ENCODE measurements at places on chromosomes 16 and 17.

- DNase-seq = no peak
These were observed 16.8 kb upstream of the AKAP1 start for GRCh38 chr17:57068222-57068658.

- DNase-seq = no peak
These were observed 10.2 kb downstream of the PIP4K2B start for GRCh38 chr17:38789185-38789584.

DNA sequence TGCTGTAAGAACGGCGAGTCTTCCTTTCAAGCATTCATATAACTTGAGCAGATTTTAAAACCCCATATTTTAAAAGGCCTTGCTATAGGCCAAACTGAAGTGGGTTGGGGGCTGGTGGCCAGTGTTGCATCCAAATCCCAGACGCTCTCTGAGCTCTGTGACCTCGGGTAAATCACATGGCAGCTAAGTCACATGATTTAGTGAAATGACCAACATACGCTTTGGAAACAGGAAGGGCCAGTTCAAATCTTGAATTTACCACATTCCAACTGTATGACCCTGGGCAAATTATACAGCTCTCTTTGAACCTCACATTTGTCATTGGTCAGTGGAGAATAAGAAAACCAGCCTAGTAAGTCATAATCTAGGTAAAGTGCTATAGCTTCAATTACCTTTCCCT lies 519.3 kb downstream of the HAPSTR1 start:
- DNase-seq = no peak

GRCh38 chr17:38541281-38541680 lies 64.5 kb downstream of the SRCIN1 start:
- no peak for DNase-seq

GRCh38 chr16:27273330-27273669 lies 4.7 kb upstream of the NSMCE1 start:
- no peak for DNase-seq

GRCh38 chr17:30236766-30237165 lies 1.3 kb upstream of the SLC6A4 start:
- no peak for DNase-seq

DNA sequence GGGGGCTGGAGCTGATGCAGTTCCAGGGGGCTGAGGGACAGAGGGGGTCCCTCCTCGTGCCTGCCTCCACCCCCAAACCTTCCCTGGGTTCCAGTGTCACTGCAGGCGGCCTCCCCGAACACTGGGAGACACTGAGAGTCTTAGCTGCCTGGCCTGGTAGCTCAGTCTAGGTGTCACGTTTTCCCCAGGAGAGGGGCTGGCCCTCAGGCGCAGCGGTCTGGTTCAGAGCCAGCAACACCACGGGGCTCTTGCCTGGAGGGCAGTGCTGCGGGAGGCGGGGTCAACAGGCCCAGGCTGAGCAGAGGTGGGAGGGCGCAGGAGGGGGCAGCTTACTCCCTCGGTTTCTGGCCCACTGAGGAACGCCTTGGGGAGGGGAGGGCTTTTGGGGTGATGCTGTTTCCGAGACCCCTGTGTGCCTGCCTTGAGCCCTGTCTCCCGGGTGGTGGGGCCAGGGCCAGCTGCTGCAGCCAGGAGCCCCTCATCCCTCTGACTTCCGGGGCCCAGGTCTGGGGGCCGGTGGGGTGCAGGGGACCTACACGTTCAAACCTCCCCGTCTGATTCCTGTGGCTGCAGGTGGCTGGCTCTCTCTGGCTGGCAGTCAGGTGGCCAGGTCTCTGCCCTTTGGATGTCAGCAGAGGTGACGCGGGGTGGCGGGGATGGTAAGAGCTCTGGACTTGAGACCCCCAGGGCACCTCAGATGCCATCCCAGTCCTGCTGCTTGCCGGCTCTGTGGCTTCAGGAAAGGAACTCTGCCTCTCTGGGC lies 89.3 kb upstream of the GSE1 start:
- DNase-seq = no peak

DNA sequence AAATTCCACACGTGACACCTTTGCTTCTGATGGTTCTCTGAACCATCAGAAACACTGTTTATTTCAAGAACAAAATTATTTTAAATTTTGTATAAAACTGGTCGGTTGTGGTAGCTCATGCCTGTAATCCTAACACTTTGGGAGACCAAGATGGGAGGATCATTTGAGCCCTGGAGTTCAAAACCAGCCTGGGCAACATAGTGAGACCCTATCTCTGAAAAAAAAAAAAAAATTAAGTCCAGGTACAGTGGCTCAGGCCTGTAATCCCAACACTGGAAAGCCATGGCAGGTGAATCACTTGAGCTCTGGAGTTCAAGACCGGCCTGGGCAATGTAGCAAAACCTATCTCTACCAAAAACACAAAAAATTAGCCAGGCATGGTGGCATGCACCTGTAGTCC lies 8.3 kb upstream of the KANSL1 start:
- no peak for DNase-seq

- DNase-seq = no peak
These were observed 5.4 kb downstream of the ALYREF start for GRCh38 chr17:81885869-81886548.

DNA sequence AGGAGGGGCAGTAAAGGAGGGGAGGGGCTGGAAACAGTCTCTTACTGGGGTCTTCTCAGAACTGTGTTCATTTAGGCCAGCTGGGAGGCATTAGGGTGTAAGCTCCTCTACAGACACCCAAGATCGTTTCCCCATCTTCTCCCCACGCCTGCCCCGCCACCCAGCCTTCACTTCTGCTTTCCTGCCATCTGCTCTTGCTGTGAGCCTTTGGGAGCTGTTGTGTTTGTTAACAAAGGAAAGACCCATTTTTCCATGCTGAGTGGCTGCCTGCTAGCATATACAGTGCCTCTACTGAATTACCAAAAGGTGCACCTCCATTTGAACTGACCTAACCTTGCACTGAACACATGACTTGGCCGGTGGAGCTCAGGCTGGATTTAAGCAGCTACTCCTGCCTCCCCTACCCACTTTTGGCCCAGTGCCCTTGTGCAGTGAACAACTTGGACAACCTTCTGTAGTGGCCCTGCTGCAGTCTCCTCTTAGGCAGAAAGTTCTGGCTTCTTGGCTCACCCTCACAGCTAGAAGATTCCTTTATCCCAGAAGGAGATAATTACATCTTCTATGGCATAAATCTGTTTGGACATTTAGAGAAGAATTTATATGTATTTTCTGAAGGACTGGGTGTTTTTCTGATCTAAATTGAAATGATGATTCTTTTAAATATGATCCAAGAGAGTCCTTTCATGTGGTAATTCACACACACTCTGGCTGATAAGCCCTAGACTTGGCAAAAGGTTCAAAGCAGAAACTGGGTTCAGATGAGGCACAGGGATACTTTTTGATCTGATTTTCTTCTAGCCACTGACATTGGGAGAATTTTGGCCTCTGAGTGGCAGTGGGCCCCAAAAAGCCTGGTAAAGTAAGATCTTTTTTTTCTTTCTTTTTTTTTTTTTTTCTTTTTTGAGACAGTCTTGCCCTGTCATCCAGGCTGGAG lies 81.9 kb upstream of the HNF1B start:
- DNase-seq = no peak

DNA sequence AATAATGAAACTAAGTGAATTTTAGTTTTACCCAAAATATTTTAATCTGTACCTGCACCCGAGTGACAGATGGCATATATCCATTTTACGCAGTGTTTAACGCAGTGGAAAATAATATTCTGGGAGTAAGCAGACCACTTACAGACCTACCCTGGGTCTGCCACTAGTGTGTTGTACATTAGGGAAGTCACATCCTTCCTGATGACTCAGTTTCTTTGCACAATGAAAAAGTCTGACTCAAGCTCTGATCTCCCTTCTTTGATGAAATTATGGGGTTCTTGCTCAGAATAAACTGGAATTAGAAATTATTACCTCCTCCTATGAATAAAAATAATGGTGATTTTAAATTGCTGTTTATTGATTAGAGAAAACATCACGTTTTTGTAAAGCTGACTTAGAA lies 123.2 kb upstream of the AXIN2 start:
- no peak for DNase-seq

GRCh38 chr16:8686031-8686621 lies 11.7 kb downstream of the ABAT start:
- DNase-seq = no peak

DNA sequence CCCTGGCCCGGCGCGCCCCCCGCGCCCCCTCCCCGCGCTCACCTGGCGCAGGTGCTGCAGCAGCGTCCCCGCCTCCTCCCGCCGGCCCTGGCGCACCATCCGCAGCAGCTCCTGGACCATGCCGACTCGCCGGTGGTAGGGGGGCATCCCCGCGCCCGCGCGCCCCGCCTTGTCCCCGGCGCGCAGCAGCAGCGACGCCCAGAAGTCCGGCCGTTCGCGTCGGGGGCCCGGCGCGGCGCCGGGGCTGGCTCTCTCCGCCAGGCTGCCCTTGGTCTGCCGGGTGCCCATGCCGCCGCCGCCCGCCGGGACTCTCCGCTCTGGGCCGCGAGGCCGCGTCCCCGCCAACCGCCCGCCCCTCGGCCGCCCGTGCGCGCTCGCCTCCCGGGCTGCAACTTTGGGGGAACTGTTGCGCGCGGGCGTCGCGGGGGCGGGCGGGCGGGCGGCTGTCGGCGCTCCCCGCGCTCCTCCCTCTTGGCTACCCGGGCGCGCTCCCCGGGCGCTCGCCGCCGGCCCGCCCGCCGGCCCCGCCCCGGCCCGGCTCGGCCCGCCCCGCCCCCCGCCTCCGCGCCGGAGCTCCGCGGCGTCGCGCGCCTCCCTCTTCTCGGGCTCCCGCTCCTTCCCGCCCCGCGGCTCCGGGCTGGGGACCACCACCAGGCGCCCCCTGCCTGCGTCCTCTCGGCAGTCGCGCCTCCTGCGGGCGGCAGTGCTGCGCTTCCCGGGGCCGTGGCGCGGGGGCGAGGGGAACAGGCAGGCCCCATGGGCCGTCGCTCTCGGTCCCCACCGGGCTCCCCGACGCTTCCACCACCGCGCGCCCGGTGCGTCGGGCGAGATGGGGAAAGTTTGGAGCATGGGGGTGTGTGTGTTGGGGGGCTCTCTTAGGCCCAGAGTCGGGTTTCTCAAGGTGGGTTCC lies at the start of gene LRRC75A:
Gene LRRC75A (minus strand): TSS at position 491 of the 910 bp plus-strand sequence. CDS start 203 bp downstream, at position 288.
- peak; percentile 42 for DNase-seq

GRCh38 chr17:38439436-38439835 lies 11.2 kb downstream of the ARHGAP23 start:
- DNase-seq = no peak

All from activated T-cell treated with anti-CD3 and anti-CD28 coated beads for 4 hours (primary cell).